ENCODE measurements at places on chromosomes 2 and 18.

DNA sequence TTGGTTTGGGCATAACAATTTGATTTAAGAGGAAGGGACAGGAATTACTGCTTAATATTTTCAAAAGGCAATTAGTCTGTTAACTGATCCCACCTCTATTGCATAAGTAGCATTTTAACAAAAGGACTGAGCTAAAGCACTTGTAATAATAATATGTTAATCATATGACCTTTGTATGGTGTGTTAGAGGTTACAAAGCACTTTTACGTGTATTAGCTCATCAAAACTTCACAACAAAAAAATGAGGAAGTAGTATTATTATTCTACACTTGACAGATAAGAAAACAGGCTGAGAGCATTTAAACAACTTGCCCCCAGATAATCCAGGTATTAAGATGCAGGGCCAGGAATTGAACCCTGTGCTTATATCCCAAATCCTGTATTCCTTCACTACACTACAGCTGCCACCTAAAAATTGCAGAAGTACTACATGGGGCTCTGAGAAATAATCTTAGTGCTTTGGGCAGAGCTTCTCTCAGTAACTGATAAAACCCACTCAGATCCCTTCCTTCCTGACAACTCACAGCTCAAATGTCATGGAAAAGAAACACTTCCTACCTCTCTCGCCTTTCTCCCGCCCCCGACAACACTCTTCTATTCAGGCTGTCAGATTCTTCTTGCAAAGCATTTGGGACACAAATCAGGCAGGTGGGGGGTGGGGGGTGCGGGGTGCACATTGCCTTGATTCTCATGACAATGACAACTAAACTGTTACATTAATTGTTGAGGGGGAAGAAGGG is 20.7 kb upstream of the KCTD1 start:
- no peak for DNase-seq

GRCh38 chr2:171320208-171320621 is 113.6 kb downstream of the METTL8 start:
- no peak for DNase-seq

DNA sequence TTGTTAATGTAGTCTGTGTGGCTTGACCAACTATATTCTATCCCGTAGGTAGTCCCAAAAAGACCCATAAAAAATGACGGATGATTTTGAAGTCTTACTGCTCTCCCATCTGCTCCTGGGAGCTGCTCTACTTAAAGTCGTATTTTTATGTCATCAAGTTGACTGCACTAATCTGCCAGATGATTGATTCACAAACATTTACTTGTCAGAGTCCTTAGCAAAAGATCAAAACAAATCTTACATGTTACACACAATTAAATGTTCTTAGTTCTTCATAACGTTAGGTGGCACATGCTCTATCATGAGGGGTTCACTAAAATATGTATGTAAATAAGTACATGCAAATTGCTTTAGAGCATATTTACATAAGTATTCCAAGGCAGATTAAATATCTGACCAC is 498.3 kb upstream of the LRRTM4 start:
- DNase-seq = no peak

- DNase-seq = no peak
Measured at GRCh38 chr18:59669872-59670657, 27.2 kb downstream of the CCBE1 start.

GRCh38 chr2:95030496-95030895 is 5.0 kb downstream of the MAL start:
- DNase-seq = no peak

- no peak for DNase-seq
Measured at GRCh38 chr18:24060644-24061043, 46.1 kb downstream of the TTC39C start.

- peak; percentile 74 for DNase-seq
Measured at GRCh38 chr2:20065885-20066602, 14.6 kb upstream of the LAPTM4A start.

DNA sequence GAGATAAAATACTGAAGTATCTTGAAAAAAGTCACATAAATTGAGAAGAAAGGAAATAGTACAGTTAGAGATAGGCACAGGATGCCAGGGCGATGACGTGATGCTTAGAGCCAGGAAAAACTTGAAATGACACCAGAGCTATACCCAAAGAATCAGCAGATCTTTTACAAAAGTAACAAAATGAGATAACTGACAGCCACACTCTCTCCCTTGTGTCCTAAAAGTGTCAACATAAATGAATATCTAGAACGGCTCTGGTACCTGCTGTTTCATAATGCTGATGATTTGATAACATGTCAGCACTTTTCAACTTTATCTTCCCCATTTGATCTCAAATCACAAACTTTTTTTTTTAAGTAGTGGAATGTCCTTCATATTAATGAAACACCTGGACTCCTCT is 45.6 kb upstream of the ZC3H15 start:
- no peak for DNase-seq

GRCh38 chr2:207469943-207470729 is 59.6 kb upstream of the CREB1 start:
- DNase-seq = no peak

GRCh38 chr2:182618672-182619079 is 97.4 kb upstream of the DNAJC10 start:
- peak; percentile 31 for DNase-seq

GRCh38 chr2:42998721-42999120 is 206.3 kb upstream of the HAAO start:
- no peak for DNase-seq

GRCh38 chr2:197908156-197908555 is 103.8 kb downstream of the PLCL1 start:
- DNase-seq = no peak

- peak; percentile 54 for DNase-seq
Measured at GRCh38 chr2:28084564-28084963, 194.0 kb downstream of the BABAM2 start.

- no peak for DNase-seq
Measured at GRCh38 chr2:208326016-208326415, 60.0 kb downstream of the PIKFYVE start.

DNA sequence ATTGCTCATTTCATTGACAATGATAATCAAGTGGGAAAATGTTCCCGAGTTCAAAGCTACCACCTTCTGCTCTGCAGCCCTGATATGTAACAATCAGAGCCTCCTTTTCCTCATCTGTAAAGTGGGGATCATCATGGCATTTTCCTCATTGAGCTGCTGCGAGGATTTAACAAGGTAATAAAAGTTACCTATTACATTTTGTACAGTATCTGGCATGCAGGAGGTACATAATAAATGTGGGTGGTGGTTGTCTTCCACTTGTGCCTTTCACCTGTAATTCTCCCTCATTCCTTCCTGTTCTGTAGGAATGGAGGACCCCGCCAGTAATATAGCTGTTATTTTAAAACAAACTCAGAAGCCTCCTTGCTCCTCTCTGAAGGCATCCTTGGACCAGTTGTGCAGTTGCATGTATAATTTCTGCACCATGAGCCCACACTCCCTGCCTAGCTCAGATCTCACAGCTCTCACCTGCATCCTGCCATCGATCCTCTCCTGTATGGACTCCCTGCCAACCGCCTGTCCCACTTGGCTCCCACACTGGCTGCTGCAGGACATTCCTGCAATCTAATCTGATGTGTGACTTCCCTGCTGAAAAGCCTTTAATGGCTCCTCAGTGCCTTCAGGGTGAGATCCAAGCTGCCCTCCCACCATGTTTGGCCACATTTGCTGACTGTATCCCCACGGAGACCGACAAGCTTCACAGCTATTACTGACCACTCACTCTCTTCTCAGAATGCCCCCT is 350.4 kb downstream of the EN1 start:
- DNase-seq = no peak

DNA sequence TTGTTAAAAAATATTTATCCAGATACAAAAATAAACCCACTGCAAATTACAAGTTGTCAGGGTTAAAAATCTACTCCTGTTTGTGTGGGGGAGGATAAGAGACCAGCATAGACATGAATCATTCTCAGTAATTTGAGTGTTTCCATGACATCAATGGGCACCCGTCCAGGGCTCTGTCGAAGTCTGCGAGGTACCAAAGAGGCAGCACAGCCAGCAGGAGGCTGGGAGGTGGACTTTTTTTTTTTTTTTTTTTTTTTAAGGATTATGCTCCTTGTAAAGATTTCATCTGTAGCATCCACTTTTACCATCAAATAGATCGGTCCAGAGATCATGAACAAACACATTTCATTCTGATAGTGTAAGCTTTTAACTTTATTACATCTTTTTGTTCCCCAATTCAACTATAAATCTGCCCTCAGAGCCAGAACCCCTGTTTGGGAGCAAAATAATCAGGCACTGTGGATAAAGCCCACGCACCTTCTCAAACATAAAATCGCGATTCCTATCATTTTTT is 182.0 kb downstream of the TCF4 start:
- DNase-seq = peak; percentile 95

DNA sequence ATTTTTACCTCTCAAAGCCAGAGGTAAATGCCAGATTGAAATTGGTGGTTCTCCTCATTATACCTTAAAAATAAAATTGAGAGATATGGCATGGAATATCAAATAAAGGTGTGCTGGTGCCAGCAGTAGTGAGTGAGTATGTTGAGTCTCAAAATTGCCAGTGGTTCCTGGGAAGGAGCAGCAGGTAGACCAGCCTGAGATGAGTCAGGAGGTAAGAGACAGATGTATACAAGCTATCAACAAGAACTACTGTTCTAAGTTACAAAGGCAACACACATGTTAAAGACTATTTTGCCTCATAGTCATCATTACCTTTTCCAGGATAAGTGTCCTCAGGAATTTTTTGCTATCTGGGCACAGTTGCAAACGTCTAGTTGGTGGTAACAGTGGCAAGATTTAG is 1.3 kb upstream of the UPP2 start:
- no peak for DNase-seq

DNA sequence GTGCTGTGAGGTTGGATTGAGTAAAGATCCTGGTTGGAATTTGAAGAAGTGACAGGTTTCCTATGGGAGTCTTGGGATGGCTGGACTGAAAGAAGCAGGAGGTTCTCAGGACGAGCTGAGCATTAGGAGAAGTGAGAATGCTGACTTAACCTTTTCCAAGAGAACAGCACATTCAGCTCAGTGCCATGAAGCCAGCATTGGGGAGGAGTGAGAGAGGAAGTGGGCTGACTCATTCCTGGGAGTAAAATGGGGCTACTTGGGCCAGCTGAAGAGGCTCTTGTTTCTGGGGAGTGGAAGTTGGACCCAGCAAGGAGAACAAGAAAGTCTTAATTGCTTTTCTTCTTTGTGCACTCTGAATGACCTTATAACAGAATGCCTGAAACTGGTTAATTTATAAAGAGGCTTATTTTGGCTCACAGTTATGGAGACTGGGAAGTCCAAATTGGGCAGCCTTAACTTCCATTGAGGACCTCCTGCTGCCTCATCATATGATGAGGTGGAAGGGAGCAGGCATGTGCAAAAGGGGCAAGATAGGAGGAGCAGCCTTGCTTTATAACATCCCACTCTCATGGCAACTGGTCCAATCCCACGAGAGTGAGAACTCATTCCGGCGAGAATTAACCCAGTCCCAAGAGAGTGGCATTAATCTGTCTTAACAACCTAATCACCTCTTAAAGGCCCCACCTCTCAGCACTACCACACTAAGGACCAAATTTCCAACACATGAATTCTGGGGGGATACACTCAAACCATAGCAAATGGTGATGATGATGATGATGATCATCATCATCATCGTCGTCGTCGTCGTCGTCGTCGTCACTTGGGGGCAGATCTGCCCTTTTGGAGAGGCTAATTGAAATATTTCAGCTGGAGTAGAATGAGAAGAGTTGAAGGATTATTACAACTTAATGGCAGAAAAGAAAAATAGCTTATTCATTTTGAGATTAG is 26.1 kb downstream of the DGUOK start:
- peak; percentile 60 for DNase-seq

GRCh38 chr2:239689985-239690384 is 289.2 kb upstream of the HDAC4 start:
- no peak for DNase-seq

DNA sequence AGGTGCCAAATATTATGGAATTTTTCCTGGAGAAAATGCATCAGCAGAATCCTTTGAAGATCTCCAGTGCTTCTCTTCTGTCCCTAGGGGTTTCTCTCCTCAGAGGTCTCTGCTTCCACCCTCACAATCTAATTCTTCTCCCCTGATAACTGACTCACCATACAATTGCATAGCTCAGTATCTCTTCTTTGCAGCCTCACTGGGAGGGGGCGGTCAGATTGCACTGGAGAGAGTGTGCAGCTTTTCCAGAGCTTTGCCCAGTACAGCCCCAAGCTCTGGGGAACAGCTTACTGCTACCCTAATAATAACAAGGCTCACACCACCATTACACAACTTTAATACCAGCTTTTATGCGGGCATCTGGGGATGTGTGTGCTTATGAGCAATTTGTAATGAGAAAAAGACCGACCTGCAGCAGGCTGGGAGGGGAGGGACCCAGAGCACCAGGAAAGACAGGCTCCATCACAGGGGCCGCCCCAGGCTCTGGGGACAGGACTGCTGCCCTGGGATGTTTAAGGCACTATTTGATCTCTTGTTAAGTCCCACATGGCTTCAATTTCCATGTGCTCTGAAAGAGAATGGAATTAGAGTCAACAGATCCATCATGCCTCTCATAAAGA is 276.6 kb upstream of the SIX2 start:
- no peak for DNase-seq

DNA sequence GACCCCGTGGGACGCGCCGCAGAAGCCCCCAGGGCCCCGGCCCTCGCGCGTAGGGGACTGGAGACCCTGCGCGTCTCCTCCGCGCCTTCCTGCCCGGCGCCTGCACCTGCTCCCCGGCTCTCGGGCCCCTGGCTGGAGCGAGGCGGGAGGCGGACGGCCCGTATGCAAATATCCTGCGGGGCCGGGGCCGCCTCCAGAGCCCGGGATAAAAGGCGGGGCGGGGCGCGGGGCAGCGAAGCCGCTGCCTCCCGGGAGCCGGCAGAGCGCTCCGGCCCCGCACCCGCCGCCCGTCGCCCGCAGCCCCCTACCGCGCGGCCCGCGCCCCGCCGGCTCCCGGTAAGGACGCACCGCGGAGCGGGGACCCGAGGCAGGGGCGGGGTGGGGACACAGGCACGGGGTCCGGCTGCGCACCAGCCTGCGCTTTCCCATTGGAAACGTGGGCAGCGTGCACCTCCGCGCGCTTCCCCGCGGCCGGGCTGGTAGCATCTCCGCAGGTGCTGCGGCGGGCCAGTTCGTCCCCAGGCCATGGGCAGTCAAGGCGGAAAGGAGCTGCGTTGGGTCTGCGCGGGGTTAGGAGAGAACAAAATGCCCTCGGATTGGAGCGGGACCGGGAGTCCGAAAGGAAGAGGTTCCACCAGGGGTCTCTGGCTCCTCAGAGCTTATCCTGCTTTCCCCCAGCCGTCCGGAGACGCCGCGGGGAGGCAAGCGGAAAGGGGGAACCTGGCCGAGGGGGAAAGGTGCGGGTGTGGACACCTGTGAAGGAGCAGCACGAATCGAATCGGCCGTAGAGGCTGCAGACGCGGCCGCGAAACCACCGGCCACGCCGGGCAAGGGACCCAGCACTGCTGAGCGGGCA is at the start of gene ATP6V1C2:
TSS of gene ATP6V1C2 (plus strand) at position 235 of the 856 bp plus-strand sequence. CDS start 1,220 bp downstream, outside the sequence.
- DNase-seq = no peak
